ENCODE measurements at places on chromosomes 5 and 9. TPM values are rescaled to one million over a fixed set of nuclear protein-coding genes. Genes with fewer than 3 reads are reported as not detected.

IL5 gene
- not detected for total RNA-seq

DNA sequence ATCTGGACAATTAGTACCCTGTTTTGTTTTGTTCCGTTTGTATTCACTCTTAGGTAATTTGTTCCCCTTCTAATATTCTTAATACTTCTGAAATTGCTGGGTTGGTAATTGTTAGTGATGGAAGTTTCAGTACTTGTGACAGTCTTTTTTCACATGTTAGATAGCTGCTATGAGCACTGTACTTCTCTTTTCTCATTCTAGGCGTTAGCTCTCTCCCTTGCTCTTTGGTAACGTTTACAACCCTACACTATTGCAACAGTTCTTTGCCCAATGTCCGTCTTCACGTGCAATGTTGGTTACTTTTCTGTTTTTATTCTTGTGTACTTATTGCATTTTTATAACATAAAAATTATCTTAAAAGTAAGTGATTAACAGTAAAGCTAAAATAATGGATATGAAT, 1509.0 kb downstream of the MAT2B start:
- no peak overlapping the region for H3K4me3 ChIP-seq
- no peaks in the 10 kb centered on the region for H3K4me1 ChIP-seq
- DNase-seq = no peak
- H3K27me3 ChIP-seq = no peaks in the 10 kb centered on the region
- H3K36me3 ChIP-seq = no peaks in the 10 kb centered on the region

DNA sequence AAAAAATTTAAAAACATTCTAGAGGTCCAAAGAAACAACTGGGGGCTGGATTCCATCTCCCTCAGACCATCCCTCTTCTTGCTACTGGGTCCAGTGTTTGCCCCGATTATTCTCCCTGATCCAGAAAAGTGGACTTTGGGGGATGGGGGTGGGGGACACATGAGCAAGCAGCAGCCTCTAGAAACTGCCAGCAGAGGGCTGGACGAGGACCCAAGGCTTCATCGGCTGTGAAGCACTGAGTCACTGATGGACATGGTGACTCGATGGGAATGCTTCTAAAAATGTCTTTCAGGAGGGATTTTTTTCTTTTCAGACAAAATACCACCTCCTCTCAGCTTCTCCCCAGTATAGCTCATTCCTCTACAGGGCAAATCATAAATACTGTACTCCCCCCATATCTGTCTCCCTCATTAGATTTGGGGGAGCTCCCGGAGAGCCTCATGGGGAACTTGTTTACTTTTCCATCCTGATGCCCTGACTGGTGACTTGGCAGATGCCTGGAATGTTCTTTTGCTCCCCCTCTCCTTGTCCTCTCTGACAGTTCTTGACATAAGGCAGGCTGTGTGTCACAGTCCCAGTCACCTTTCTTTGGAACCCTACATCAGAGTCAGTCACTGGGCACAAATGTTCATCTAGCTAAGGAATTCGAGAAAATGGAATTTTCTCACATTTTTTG, 67.2 kb upstream of the STC2 start:
- H3K4me3 ChIP-seq = no peak overlapping the region
- H3K4me1 ChIP-seq = no peaks in the 10 kb centered on the region
- H3K36me3 ChIP-seq = no peaks in the 10 kb centered on the region
- H3K27me3 ChIP-seq = no peaks in the 10 kb centered on the region

ABCA1 gene
- total RNA-seq = 75.2 TPM

- H3K36me3 ChIP-seq = no peaks in the 10 kb centered on the region
- H3K27ac ChIP-seq = no peak overlapping the region
- H3K27me3 ChIP-seq = no peaks in the 10 kb centered on the region
- H3K4me1 ChIP-seq = no peaks in the 10 kb centered on the region
- H3K4me3 ChIP-seq = no peak overlapping the region
- DNase-seq = no peak
These were observed 369.4 kb upstream of the DMAC1 start for GRCh38 chr9:8168916-8169438.
